Hematopoietic multipotent progenitor cell treated with erythropoietin and hydrocortisone succinate and interleukin-3 and kit ligand, for 4 days (in vitro differentiated cells): ENCODE measurements at places on chromosomes 5 and 9.

DNA sequence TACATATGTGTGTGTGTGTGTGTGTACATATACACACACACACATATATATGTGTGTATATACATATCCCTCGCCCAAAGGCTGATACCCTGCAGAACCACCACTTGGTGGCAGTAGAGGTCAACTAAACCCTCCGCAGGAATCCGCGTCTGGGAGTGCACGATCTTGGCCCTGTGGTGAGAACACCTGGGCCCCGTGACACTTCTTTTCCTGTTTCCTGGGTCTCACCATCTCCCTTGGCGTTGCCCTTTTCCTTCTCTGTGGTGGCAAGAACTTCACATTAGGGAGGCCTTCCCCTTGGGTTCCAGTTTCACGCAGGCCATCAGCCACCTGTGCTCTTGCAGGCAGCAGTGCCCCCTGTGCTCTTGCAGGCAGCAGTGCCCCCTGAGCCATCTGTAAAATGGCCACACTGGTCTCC is 8.2 kb downstream of the IL9 start:
- DNase-seq, result peak; percentile 82

DNA sequence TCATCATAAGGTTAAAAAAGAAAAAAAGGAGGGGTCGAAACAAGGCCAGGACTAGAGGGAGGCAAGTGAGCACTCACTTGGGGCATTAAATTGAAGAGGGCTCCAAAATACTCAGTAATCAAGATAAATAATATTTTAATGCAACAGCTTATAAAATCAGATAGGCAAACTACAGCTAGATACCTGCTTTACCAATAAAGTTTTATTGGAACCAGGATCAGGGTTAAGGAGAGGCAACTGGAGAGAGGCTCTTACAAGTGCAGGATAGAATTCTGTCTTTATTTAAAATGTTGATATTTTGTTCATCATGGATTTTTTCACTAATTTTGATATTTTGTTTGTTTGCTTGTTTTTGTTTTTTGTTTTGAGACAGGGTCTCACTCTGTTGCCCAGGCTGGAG is 30.3 kb upstream of the PURA start:
- no peak for DNase-seq

GRCh38 chr5:17806818-17807468 is 172.7 kb downstream of the TAF11L14 start:
- DNase-seq, result no peak

DNA sequence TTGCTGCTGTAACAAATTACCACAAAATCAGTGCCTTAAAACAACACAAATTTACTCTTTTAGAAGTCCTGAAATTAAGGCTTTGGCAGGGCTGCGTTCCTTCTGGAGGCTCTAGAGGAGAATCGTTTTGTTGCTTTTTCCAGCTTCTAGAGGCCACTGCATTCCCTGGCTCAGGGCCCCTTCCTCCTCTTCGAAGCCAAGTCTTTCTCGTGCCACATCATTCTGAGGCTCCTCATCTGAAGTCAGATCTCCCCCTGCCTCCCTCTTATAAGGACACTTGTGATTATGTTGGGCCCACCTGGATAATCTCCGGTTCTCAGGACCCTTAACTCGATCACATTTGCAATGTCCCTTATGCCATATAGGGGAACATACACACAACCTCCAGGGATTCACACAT is 48.0 kb downstream of the SLC22A5 start:
- no peak for DNase-seq

DNA sequence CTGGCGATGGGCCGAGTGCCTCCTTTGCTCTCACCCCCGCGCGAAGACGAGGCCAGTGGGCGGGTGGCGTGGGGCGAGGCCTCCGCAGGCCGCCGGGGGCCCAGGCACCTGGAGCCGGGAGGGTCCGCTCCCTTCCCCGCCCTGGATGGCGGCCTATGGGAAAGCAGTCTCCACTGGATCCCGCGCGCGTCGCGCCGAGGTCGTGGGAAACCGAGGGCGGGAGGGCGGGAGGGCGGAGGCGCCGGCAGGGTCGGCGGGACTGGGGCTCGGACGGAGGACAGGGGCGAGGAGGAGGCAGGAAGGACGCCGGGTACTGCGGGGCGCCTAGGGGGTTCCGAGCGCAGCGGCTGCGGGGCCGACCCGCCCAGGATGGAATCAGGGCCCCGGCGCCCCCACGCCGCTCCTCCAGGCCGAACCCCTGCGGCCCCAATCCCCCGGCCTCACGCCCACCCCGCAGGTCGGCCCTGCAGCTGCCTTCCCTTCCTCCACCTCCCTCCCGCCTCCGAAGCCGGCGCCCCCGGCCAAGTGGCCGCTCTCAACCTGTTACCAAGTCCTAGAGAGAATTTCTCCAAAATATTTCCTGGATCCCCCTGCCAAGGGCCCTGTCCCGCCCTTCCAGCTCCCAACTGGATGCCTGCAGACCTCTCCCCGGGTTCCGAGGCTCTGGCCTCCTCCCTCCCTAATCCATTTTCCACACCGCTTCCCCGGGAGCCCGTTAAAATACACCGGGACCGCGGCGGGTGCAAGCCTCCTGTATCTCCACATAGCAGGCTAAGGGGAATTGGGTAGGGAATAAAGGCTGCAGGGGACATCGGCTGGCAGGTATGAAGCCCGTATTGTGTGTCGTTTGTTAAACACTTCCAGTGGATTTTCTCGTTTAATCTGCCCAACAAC is 146.3 kb downstream of the ERCC6L2 start:
- DNase-seq, result peak; percentile 36

DNA sequence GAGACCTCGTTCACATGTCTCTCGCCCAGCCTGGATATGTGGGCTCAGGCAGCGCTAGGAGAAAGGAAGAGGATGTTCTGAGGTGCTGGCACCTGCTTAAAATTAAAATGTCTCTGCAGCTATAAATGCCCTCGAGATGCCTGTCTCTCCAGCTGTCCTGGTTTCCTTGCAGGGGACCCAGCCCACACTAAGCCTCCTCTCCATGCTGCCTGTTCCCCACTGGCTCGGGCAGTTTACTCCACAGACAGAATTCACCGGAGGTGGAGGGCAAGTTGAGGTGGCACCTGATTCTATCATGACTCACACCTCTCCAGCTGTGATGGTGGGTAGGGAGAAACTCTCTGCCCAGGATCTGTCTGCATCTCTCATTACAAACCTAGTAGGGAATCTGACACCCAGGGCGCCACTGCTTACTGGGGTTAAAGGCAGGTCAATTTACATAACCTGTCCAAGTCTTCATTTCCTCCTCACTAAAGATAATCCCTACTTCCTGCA is 420.9 kb downstream of the SPOCK1 start:
- DNase-seq, result no peak

- peak; percentile 16 for DNase-seq
These were observed 128.6 kb upstream of the GRHPR start for GRCh38 chr9:37293664-37294524.

DNA sequence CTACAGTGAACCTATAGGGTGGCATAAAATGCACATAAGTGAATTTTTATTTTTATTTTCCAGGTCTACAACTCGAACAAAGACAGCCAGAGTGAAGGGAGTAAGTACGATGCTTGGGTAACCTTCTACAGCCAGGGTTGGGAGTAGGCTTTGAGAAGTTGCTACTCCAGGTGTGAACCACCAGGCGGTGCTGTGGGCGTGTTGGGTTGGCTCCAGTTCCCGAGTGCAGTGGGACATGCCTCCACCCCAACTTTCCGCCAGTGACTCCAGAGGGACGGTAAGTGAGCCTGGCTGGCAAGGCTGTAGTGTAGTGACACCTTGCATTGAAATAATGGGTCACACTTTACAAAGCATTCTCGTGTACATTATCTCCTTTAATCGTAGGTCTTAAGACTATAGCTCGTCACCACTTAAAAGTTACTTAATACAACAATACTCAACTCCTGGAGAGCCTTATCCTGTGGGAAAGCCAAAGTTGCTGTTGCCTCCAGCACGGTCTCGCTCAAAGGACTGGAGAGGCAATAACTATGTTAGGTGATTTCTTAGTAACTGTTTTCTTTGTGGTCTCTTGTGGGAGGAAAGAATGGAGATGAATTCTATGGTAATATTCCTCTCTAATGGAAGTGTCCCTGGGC is 244.0 kb downstream of the ARHGAP26 start:
- DNase-seq, result peak; percentile 53

- DNase-seq, result peak; percentile 43
These were observed 173.6 kb downstream of the TENT4A start for GRCh38 chr5:6886866-6887265.

DNA sequence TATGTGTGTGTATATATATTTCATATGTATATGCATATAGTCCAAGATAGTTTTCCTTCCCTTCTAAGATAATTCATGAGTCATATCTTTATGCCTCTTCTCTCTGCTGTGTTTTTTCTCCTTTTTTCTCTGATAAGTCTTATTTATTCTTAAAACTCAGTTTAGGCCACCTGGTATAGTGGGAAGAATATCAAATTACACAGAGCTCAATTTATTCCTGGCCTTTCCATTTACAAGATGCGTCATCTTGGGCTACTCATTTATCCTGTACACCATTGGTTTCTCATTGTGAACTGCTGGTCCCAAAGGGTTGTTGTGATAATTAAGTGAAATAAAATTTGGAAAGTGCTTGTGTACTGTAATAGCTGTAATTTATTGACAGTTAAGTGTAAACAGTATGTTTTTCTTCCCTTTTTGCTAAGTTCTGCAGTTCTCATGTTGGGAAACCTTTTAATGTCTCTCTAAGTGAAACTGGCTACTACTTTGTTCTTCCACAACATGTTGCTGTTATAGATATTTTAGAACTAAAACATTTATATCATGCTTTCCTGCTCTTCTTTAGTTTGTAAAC is 19.4 kb downstream of the CCDC171 start:
- DNase-seq, result no peak

DNA sequence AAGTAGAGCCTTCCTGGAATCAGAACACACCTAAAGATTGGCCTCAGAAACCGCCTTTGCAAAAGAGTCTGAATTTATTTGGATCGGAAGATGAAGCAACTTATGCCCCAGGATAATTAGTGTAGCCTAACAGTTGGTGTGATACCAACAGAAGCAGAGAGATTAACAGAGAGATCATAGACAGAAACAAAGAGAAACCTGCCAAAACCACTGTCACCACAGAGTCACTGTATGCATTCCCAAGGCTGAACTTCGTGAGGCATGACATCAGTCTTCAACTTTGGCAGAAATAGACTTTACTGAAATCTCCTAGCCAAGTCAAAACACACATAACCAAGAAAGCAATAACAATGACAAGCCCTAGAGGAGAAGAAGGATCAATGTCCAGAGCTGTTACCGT is 361.8 kb downstream of the ELAVL2 start:
- DNase-seq, result no peak

DNA sequence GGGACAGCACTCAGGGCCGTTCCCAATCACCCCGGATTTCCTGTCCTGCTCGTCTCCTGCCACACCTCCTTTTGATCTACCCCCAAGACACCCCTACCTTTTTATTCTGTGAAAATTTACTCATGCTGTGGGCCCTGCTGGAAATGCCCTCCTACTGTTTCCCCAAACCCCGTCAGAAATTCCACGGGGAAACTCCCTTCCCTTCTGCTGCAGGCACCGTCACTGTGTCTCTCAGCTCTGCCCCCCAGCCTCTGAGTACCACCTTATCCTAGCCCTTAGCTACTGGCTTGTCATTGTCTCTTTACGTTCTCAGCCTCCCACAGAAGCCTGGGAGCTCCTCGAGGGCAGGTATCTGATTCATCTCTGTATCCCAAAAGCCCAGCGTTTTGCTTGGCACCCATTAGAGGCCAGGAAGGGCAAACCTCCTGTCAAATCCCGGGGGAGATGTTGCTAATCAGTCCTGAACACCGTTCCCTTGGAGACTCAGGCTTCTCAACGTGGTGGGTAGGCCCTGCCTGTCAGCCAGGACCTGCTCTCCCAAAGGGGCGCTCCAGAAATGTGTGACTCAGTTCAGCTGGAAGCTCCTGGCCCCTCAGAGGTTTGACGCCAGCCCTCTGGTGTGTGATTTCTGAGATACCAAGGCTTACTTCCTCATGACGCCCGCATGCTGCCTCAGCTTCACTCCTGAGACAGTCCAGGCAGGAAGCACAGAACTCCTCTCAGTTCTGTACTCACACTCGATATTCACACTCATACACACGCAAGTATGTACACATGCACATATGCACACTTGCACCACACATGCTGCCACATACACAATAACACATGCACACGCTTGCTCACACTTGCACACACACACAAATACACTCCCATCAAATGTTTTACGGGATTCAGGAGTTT is 50.7 kb upstream of the GRHPR start:
- DNase-seq, result peak; percentile 26

- no peak for DNase-seq
These were observed 83.4 kb downstream of the PHF2 start for GRCh38 chr9:93659837-93660177.

GRCh38 chr9:85421641-85422040 is 320.1 kb downstream of the AGTPBP1 start:
- no peak for DNase-seq

DNA sequence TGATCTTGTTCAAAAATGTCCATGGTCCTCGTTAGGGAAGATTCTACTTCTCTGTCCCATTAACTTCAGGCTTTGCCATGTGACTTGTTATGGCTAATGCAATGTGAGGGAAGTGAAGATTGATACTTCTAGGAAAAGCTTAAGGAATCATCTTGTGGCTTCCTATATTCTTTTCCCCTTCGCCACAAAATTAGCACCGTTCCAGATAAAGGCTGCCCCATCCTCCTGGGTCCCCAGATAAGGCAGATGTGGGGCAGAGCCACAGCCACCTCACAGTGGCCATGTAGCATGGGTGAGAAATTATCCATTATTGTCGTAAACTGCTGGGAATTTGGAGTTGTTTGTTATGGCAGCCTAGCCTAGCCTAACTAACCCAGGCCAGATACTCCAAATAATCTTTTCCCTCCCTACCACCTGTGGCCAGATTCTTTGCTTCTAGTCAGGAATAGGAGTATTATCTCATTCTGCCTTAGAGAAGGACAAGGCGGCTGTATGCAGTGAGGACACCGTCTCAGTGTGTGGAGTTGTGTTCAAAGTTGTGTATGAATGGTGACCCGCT is 31.9 kb upstream of the BOD1 start:
- peak; percentile 33 for DNase-seq

GRCh38 chr5:532521-533242 is 8.4 kb upstream of the SLC9A3 start:
- no peak for DNase-seq

DNA sequence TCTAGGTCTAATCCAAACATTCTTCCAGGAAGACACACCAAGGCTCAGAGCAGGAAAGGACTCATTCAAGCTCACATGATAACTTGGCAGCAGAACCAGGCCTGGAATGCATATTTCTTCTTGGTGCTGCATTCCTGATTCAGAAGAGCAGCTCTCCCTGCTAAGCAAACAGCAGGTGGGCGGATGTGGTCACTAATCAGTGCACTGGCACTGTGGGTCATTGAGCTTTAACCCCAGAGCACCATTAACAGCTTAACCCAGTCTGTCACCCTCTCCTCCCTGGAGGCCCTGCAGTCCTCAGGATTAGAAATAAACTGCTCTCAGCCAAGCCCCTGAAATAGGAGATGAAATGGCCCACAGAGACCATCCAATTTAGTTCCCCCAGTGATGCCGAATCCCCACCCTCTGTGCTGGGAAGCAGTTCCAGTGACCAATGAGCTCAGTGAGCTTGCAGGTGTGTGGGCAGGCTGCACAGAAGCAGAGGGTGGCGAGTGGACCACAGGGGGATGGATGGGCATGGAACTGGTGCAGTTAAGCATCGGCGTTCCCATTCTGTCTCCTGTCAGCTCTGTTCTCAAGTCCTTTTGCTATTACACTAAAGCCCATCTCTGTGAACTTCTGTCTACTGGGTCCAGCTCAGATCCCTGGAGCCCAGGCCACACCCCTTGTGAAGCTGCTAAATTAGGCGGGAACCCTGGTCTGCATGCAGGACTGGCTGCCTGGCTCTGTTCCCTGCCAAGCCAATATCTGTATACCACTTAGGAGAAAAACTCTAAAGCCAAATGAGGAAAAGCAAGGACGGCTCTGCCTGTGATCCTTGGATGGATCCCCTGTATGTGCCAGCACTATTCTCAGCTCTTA is 16.6 kb upstream of the MEGF9 start:
- DNase-seq, result no peak

GRCh38 chr5:68875351-68875750 is 218.5 kb upstream of the SLC30A5 start:
- DNase-seq, result peak; percentile 22
